SJCRH30 (cell line): ENCODE measurements at places on chromosomes 7 and 10.

- DNase-seq, result peak; percentile 39
These were observed 23.5 kb upstream of the PANK1 start for GRCh38 chr10:89668386-89669071.

- DNase-seq, result no peak
These were observed 249.9 kb upstream of the C7orf33 start for GRCh38 chr7:148340438-148341280.

GRCh38 chr10:34358729-34359434 is 456.2 kb downstream of the PARD3 start:
- no peak for DNase-seq

GRCh38 chr10:102511583-102512274 is 8.0 kb downstream of the SUFU start:
- DNase-seq, result no peak

DNA sequence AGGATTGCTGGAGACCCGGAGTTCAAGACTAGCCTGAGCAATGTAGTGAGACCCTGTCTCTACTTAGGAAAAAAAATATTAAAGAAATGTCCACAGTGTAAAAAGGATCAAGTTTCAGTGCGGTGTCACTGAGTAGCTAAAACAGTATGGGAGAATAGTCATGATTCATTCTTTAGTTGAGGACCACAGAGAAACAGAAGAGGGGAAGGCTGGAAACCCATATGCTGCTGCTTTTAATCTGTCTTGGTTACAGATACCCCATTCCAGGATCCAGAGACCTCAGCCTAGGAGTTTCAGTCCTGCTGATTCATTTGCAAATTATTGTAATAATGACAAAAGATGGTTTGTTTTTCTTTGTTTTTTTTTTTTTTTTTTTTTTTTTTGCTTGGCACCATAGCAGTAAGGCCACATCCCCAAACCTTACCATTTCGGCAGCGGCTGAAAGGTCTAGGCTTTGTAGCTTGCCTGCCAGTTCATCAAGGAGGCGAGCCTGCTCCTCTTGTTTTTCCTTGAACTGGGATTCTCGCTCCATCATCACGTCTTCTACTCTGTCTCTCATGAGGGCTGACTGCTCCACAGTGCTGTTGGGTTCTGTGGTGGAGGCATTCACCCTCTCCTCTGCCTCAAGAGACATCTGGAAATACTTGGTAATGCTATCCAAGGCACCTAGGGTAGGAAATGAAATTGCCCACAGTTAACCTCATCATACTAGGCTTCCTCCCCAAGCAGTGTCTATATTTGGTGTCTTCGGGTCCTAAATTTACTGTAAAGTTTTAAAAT is 44.2 kb downstream of the DLD start:
- no peak for DNase-seq

GRCh38 chr10:43771675-43772074 is 123.0 kb upstream of the ZNF32 start:
- no peak for DNase-seq

- DNase-seq, result no peak
These were observed 55.2 kb downstream of the GLRX3 start for GRCh38 chr10:130191380-130191779.

- DNase-seq, result peak; percentile 31
These were observed 127.6 kb downstream of the CCNY start for GRCh38 chr10:35463878-35464277.

DNA sequence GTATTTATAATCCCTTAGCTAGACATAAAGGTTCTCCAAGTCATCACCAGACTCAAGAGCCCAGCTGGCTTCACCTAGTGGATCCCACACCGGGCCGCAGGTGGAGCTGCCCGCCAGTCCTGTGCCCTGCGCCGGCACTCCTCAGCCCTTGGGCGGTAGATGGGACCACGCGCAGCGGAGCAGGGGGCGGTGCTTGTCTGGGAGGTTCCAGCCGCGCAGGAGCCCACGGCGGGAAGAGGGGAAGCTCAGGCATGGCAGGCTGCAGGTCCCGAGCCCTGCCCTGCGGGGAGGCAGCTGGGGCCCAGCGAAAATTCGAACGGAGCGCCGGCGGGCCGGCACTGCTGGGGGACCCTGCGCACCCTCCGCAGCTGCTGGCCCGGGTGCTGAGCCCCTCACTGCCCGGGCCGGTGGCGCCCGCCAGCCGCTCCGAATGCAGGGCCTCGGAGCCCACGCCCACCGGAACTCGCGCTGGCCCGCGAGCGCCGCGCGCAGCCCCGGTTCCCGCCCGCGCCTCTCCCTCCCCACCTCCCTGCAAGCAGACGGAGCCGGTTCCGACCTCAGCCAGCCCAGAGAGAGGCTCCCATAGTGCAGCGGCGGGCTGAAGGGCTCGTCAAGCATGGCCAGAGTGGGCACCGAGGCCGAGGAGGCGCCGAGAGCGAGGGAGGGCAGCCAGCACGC is 675.6 kb downstream of the REEP3 start:
- no peak for DNase-seq

- DNase-seq, result no peak
These were observed 196.5 kb downstream of the PHF14 start for GRCh38 chr7:11170175-11170574.

DNA sequence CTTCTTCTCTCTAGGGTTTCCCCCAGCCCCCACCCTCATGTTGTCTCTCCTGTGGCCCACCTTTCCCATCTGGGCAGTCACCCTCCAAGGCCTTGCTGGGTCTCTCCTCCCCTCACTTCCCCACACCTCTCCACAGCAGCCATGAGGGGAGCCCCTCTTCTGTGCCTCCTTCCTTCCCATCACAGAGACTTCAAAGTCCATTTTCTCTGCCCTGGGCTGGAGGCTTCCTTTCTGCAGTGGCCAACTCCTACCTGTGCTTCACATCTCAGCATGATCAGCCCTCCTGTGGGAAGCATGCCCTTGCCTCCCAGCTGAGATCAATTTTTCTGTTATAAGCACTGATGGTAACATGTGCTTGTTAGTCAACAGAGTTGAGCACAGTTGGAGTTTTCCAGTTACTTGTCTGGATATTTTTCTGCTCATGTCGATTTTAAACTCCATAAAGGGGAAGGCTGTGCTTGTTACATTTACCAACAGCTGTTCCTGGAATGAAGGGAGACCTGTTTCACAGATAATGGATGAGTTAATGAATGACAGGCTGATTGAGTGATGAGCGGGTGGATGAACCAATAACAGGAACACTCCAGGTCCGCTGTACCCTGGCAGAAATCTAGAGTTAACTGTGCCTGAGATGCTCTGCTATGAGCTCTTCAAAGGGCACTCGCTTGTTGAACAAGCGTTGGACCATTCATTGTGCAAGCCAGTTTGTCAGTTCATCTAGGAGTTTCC is 71.4 kb upstream of the PRSS58 start:
- DNase-seq, result no peak

DNA sequence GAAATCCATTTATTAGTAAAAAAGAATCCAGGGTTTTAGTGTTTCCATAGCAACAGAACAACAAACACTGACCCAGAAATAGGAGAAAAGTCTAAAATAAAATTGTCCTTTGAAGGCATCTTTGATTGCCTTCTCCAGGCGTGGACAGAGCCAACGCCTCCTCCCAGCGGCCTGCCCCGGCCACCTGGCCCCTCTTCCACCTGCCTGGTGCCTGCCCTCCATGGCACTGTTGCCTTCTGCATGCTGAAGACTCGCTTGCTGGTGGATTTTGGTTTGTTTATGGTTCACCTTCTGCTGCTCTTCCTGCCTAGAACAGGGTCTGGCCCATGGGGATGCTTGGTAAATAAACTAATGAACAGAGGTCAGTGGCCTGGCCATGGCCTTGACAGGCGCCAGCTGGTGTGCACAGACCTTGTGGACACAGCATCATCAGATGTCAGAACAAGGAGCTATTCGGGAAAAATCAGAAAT is 107.4 kb downstream of the DYNC2I1 start:
- no peak for DNase-seq

- DNase-seq, result no peak
These were observed 611.2 kb upstream of the MGMT start for GRCh38 chr10:128855618-128856428.

GRCh38 chr7:153616711-153617325 is 435.4 kb upstream of the DPP6 start:
- no peak for DNase-seq

DNA sequence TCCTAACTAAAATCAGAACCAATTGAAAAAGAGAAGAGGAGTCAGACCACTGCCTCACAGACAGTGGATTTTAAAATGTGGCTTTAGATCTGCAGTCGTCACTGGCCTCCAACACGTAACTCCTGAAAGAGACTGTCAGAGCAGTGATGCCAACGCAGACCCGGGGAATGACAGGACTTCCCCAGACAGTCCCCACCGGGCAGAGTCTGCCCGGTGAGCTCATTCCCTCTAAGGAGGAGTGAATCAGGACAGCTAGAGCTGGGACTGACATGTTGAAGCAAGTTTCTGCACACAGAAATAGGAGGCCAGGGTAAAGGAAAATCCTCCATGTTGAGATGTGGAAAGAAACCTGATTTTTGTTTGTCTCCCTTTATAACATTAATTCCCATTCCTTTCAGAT is 105.0 kb downstream of the TES start:
- peak; percentile 26 for DNase-seq

GRCh38 chr7:7108931-7109330 is 73.4 kb upstream of the C1GALT1 start:
- no peak for DNase-seq

GRCh38 chr10:123879606-123880257 is 11.9 kb downstream of the CPXM2 start:
- DNase-seq, result no peak

DNA sequence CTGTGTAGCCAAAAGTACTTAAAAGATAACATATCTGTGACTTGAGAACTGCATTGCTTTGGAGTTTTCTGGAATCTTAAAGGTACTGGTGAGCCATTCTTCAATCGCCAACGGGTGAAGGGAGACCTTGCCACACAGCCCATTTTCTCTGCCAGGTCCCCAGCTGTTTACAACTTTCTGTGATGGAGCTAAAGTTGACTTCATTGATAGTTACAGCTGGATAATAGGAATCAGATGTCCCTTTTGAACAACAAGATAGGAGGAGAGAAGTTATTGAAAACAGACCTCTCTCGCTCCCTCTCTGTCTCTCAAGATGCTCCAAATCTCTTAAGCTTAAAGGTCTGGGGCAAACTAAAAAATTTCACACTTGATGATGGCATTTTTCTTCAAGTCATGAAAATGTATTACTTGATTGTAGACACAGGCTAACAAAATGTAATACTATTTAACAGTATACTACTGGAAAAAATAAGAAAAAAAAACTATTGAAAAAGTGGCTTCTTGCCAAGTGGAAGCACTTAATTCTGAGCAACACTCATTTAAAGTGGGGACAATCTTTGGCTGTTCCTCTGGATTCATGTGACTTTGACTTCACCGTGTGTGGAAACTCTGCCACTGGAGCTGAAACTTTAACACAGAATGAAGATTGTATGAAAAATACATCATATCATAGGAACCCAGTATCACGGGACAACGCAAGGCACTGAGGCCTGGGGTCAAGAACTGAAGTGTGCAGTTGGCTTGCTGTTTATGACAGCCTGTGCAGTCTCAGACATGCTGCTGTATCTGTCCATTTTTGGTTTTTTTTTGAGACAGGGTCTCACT is 78.4 kb upstream of the AFAP1L2 start:
- no peak for DNase-seq

- no peak for DNase-seq
These were observed 28.7 kb downstream of the LYZL1 start for GRCh38 chr10:29317423-29318021.

DNA sequence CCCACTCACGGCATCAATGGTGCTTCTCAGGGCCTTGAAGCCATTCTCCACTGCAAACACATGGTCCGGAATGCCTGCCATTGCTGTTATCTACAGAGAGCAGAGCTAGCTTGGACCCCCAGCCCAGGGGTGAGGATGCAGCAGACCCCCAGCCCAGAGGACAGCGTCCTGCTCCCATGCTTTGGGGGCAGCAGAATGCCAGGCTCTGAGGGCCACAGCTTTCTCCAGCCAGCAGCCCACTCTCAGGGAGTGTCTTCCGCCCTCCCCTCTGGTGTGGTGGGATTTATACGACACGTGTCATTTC is 48.1 kb upstream of the MSMB start:
- no peak for DNase-seq

DNA sequence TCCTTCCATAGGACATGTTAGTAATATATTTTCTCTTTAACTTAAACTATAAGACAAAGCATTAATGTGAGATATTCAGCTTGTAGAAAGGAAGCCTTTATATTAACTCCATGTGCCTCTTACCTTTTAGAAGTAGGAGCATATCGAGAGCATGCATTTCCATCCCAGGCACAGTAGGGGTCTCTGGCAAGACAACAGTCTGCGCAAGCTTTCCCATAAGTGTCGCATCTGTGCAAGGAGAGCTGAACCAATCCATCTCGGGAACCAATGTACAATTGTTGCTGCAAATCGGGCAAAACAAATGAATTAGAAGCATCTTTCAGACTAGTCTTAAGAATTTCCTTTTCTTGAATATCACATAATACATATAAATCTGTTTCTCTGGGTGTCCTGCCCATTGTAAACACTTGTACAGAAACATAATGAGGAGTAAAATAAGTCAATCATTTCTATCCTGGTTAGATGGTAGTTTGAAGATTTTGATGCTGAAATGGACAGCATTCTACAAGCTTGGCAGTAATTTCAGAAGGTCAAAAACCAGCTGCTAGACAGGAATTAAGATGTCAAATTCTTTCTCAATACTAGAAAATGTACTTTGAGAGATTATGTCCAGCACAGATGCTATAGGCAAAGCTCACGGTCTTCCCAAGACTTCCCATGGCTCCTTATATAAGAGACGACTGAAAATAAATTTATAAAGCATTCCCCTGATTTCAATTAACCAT is 171.8 kb downstream of the SEMA3D start:
- DNase-seq, result peak; percentile 34

- no peak for DNase-seq
These were observed 506.8 kb upstream of the COBL start for GRCh38 chr7:51823437-51823836.

DNA sequence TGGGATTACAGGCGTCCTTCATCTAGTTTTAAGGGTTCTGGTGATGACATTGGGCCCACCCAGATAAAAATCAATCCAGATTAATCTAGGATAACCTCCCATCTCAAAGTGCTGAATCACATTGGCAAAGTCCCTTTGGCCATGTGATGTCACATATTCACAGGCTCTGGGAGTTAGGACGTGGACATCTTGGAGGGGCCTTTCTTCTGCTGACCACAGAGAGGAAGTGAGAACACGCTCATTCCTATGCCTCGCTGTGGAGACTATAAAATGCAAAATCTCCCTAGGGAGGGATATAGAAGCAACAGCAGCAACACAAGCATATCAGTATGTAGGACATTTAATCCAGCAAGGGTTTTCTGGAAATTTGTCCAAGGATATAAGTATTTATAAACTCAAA is 266.0 kb upstream of the PITRM1 start:
- DNase-seq, result no peak
